ENCODE measurements at places on chromosomes 7 and 10. TPM values are rescaled to one million over a fixed set of nuclear protein-coding genes. Genes with fewer than 3 reads are reported as not detected.

DNA sequence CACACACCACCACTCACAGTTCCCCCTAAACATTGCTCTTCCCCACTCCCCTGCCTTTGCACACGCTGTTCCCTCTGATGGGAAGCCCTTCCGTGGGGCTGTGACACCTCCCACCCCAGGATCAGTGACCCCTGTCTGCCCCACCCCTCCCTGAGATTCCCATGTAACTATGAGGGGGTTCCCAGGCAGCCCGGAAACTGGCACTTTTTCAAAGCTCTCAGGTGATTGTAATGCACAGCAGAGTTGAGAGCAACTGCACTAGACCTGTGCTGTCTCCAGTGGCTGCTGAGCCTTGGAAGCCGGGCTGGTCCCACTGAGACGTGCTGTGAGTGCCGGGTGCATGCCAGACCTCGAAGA lies 29.8 kb downstream of the GPRIN2 start:
- peaks cover 21% of the 10 kb centered on the region for H3K4me1 ChIP-seq
- no peak overlapping the region for H3K27ac ChIP-seq
- peak; percentile 61 for DNase-seq
- H3K4me3 ChIP-seq, result no peak overlapping the region
- no peaks in the 10 kb centered on the region for H3K27me3 ChIP-seq
- H3K36me3 ChIP-seq, result no peaks in the 10 kb centered on the region

- H3K4me3 ChIP-seq, result no peak overlapping the region
- H3K27me3 ChIP-seq, result no peaks in the 10 kb centered on the region
- H3K36me3 ChIP-seq, result no peaks in the 10 kb centered on the region
- no peak for DNase-seq
Observed at GRCh38 chr7:75727881-75728593, 10.7 kb downstream of the HIP1 start.

- no peak for DNase-seq
- H3K27ac ChIP-seq, result no peak overlapping the region
- no peaks in the 10 kb centered on the region for H3K4me1 ChIP-seq
- no peaks in the 10 kb centered on the region for H3K27me3 ChIP-seq
- H3K4me3 ChIP-seq, result no peak overlapping the region
Observed at GRCh38 chr7:45511721-45512597, 62.2 kb upstream of the ADCY1 start.

The PRSS37 gene
- not detected for total RNA-seq

DNA sequence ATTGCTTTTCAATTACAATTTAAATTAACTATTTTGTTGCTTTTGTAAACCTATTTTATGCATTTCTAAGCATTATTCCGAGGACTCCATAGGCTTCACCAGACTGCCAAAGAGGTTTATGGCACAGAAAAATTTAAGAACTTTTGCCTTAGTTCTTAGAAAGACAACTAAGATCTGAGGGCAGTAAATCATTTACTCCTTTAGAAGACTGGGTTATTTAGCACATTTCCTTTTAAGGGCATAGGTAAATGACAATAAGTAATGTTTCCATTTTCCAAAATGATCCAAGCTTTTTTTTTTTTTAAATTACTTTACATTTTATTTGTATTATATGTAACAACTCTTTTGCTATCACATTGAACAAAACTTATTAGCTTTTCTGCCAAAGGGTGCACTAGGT lies 15.0 kb upstream of the STEAP4 start:
- no peaks in the 10 kb centered on the region for H3K27me3 ChIP-seq
- no peak overlapping the region for H3K4me3 ChIP-seq
- no peaks in the 10 kb centered on the region for H3K36me3 ChIP-seq
- H3K27ac ChIP-seq, result no peak overlapping the region

- H3K27ac ChIP-seq, result no peak overlapping the region
- no peaks in the 10 kb centered on the region for H3K36me3 ChIP-seq
- peaks cover 11% of the 10 kb centered on the region for H3K4me1 ChIP-seq
- no peak overlapping the region for H3K4me3 ChIP-seq
- H3K27me3 ChIP-seq, result no peaks in the 10 kb centered on the region
Observed at GRCh38 chr10:70956029-70956759, 67.8 kb upstream of the PCBD1 start.
